ENCODE measurements at places on chromosomes 4 and X. TPM values are rescaled to one million over a fixed set of nuclear protein-coding genes. Genes with fewer than 3 reads are reported as not detected.

GRCh38 chr4:32133734-32134133, 1413.6 kb downstream of the PCDH7 start:
- DNase-seq: no peak

GRCh38 chr4:153731239-153731638, 28.6 kb downstream of the RNF175 start:
- DNase-seq: no peak

DNA sequence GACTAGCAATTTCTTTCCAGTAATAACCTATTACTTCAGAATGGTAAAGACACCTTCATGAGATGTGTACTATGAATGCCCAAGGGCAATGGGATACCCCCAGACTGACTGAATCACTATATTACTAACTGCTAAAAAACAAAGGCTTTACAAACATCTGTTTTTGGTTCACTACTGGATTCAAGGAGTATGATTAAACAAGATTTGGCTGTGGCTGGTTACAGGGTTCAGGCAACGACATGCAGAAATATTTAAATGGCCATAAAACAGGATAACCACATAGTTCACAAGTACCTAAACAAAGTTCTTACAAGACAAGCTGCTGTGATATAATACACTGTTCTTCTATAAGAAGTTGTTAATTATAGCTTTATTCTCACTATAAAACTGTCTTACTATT, 128.2 kb downstream of the FRYL start:
- no peak for DNase-seq

DNA sequence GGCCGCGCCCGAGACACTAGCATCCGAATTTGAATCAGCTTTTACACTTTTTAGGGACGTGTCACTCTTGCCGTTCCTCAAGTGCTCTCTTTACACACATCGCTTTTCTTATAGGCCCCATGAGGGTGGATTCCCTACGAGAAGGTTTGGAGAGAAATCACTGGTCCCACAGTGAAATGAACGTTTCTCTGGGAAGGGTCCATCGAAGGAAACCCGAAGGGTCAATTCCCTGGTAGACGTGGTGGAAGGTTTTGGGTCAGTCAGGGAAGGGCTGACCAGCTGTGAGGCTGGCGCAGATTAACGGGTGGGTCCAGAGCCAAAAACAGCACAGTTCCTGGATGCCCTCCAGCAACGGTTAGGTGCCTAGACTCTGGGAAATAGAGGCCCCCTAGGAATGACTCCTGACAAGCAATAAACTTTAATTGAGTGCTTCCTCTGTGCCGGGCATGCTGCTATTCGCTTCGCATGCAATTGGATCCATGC, 35.9 kb downstream of the ETDC start:
- peak; percentile 55 for DNase-seq

DNA sequence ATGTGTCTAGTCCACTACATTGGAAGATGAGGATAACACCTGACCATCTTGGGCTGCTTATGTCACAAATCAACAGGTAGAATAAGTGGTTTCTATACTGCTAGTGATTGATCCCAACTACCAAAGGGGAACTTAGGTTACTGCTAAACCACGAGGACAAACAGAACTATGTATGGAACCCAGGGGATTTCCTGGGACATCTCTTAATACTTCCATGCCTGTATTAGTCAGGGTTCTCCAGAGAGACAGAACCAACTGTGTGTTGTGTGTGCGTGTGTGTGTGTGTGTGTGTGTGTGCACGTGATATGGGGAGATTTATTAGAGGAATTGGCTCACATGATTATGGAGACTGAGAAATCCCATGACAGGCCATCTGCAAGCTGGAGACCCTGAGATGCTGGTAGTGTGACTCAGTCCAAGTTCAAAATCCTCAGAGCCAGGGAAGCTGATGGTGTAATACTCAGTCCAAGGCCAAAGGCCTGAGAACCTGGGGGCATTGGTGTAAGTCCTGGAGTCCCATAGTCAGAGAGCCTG, 16.2 kb upstream of the AFF1 start:
- no peak for DNase-seq

- no peak for DNase-seq
Observed at GRCh38 chrX:133849676-133850075, 135.7 kb downstream of the GPC3 start.

- no peak for DNase-seq
Observed at GRCh38 chr4:185793116-185793485, 18.9 kb downstream of the SORBS2 start.

DNA sequence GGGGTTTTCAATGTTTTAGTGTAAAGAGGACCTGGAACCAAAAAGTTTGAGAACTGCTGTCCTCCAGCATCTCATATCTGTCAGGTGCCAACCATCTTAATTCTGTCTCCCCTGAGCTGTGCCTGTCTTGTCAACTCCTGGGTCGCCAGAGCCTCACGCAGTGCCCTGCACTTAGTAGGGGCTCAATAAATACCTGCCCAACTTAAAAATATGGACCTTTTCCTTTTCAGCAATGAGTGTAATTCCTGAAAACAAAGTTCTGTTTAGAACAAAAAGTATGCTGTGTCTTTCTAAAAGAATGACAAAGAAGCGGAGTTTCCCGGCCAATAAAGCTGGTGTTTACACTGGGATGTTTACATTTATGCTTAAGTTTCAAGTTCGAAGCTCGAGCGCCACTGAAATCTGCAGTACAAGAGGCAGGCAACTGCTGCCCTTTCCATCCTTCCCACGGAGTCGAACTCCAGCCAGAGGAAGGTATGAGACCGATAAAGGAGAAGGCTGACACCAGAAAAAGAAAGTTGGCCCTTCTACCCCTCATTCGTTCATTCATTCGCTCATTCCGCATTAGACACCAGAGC, 1.1 kb upstream of the HTATSF1 start:
- DNase-seq: no peak

DNA sequence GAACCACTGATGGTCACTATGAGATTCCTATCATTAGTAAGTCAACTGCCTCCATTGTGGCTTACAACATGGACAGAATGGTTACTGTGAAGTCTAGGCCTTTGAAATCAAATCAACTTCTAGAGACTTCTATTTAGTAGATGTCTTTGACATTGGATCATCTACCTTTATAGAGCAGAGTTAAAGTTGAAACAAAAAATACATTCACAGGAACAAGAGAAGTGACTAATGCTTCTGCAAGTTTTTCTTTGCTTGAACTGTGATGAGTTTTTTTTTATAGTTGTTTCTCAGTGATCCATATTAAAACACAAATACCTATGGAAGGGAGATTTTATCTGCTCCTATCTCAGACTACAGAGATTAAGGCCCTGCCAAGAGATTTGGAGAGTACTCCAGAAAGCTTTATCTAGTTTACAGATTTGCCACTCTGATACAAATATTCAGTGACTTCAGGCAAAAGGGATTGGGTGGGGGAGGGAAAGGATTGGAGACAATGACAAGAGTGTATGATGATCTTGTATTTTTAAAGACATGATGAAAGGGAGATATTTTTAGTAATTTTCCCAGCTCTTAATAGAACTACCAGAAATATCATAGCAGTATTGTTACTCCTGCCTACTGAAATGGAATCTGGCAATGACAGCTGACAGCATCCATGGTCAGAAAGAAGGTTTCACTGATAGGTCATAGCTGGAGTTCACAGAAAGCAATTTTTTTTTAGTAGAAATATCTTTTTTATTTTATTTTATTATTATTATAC, 16.0 kb upstream of the EPGN start:
- DNase-seq: no peak

The ODAPH gene
- not detected for total RNA-seq

The CSAG2 gene
- not detected for total RNA-seq

The ARHGAP6 gene
- 5.6 TPM for total RNA-seq

The ANXA3 gene
- total RNA-seq: 59.2 TPM

All from left cardiac atrium (tissue), 4 donors.